CD4-positive, CD25-positive, alpha-beta regulatory T cell (primary cell): ENCODE measurements at places on chromosomes 1 and 21. TPM values are rescaled to one million over a fixed set of nuclear protein-coding genes. Genes with fewer than 3 reads are reported as not detected.

DNA sequence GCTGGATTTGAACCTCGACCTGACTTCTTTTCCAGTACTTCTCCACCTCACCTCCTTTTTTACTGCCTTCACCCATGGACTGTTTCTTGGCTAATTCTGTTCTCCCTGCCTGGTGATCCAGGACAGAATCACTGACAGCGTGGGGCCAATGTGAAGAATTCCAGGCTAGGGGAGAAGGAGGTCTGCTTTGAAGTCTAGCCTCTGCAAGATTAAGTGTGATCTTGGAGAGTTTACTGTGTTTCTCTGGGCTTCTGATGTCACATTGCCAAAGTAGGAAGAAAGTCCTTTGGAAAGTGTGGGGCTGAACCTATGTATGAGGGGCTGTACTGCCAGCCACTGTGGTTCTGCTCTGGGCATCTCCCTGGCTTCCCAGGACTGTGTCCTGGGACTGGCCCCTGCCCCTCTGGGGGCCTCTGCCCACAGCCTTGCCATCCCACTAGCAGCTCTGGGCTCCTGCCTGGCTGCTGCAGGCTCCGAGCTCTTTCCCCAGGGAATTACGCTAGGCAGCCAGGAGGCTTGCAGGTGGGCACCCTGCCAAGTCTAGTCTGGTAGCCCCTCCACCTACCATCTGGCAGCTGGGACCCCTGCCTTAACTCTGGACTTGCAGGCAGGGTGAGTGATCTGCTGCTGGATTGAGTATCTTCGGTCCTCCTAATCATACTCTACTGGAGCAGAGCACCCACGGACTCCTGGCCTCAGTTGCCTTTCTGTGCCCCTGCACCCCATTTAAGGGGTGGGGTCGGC lies 52.2 kb downstream of the YARS1 start:
- no peaks in the 10 kb centered on the region for H3K36me3 ChIP-seq
- H3K27me3 ChIP-seq, result no peaks in the 10 kb centered on the region
- DNase-seq, result no peak

DNA sequence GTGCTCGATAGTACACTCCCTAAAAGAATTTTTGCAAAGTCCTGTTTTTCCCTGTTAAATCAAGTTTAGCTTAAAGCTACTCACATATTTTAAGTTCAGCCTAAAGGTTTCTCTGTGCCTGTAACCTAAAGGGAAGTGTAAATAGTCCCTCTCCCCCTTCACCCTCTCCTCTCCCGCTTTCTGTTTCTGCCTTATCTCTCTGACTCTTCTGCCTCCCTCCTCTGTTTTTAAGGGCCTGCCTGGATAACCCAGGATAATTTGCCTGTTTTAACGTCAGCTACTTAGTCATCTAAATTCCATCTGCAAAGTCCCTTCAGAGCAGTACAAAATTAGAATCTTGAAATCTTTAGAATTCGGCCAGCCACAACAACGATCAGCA lies 92.6 kb downstream of the NID1 start:
- H3K4me1 ChIP-seq, result peaks cover 9% of the 10 kb centered on the region
- peaks cover 7% of the 10 kb centered on the region for H3K27me3 ChIP-seq
- no peaks in the 10 kb centered on the region for H3K36me3 ChIP-seq
- no peak for DNase-seq

GRCh38 chr1:60668585-60668984 lies 413.8 kb upstream of the NFIA start:
- H3K27me3 ChIP-seq, result no peaks in the 10 kb centered on the region
- no peaks in the 10 kb centered on the region for H3K4me1 ChIP-seq
- H3K36me3 ChIP-seq, result no peaks in the 10 kb centered on the region
- H3K27ac ChIP-seq, result no peak overlapping the region
- H3K4me3 ChIP-seq, result no peak overlapping the region
- no peak for DNase-seq

The PDE9A gene
- 3.5 TPM for polyA plus RNA-seq

The DAP3 gene
- 133 TPM for polyA plus RNA-seq

- H3K4me3 ChIP-seq, result no peak overlapping the region
- no peaks in the 10 kb centered on the region for H3K4me1 ChIP-seq
- no peaks in the 10 kb centered on the region for H3K27me3 ChIP-seq
- no peak for DNase-seq
- no peak overlapping the region for H3K27ac ChIP-seq
- H3K36me3 ChIP-seq, result no peaks in the 10 kb centered on the region
Measured at GRCh38 chr1:4684136-4684535, 29.7 kb downstream of the AJAP1 start.

DNA sequence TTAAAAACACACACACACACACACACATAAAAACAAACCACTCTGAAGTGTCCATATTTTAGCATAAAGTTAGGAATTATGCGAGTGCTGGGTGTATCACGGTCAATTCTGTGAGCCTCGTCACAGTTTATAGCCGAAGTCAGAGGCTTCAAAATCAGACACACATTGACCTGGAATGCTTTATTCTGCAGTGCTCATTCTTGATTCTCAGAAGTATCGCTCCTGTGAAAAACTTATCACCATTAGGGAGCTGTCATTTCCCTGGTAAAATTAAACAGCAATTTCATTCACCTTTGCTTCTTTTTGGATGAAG lies 8.7 kb upstream of the IRF2BP2 start:
- no peaks in the 10 kb centered on the region for H3K36me3 ChIP-seq
- no peak overlapping the region for H3K4me3 ChIP-seq
- no peak overlapping the region for H3K27ac ChIP-seq
- peaks cover under 1% of the 10 kb centered on the region for H3K4me1 ChIP-seq
- no peak for DNase-seq

- DNase-seq, result no peak
Measured at GRCh38 chr1:222326006-222326709, 221.7 kb downstream of the HHIPL2 start.

GRCh38 chr1:186605762-186606350 lies 74.4 kb downstream of the PTGS2 start:
- no peak overlapping the region for H3K27ac ChIP-seq
- no peaks in the 10 kb centered on the region for H3K4me1 ChIP-seq
- H3K36me3 ChIP-seq, result no peaks in the 10 kb centered on the region
- no peaks in the 10 kb centered on the region for H3K27me3 ChIP-seq

- no peaks in the 10 kb centered on the region for H3K27me3 ChIP-seq
- H3K27ac ChIP-seq, result peak overlapping the region; percentile 55
- DNase-seq, result peak; percentile 74
Measured at GRCh38 chr1:244074559-244075171, 23.6 kb downstream of the ZBTB18 start.

GRCh38 chr1:193348091-193348768 lies 161.8 kb upstream of the B3GALT2 start:
- no peak overlapping the region for H3K4me3 ChIP-seq
- H3K36me3 ChIP-seq, result no peaks in the 10 kb centered on the region
- no peak for DNase-seq
- H3K4me1 ChIP-seq, result no peaks in the 10 kb centered on the region
- H3K27ac ChIP-seq, result no peak overlapping the region
- no peaks in the 10 kb centered on the region for H3K27me3 ChIP-seq

The EPHB2 gene
- polyA plus RNA-seq, result not detected

DNA sequence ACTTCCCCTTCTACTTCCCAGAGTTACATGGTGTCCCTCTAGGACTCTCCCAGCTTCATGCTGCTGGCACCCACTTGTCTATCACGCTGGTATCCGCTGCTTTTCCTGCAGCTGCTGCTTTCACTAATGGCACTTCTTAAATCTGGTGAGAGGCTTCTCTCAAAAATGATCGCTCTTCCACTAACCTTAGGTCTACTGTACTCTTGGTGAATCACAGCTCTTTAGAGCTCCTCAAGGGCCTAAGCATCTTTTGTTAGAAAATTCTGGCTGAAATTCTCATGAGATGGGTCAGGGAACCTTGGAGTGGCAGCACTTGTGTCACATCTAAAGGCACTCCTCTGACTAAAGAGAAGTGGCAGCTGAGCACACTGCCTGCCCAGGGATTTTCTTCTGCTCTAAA lies 32.1 kb downstream of the ZMYND12 start:
- no peak for DNase-seq
- no peaks in the 10 kb centered on the region for H3K4me1 ChIP-seq
- H3K27ac ChIP-seq, result no peak overlapping the region
- peaks cover 3% of the 10 kb centered on the region for H3K27me3 ChIP-seq

GRCh38 chr21:14086553-14086952 lies 124.2 kb downstream of the LIPI start:
- no peaks in the 10 kb centered on the region for H3K4me1 ChIP-seq
- H3K36me3 ChIP-seq, result no peaks in the 10 kb centered on the region
- no peaks in the 10 kb centered on the region for H3K27me3 ChIP-seq
- no peak for DNase-seq

DNA sequence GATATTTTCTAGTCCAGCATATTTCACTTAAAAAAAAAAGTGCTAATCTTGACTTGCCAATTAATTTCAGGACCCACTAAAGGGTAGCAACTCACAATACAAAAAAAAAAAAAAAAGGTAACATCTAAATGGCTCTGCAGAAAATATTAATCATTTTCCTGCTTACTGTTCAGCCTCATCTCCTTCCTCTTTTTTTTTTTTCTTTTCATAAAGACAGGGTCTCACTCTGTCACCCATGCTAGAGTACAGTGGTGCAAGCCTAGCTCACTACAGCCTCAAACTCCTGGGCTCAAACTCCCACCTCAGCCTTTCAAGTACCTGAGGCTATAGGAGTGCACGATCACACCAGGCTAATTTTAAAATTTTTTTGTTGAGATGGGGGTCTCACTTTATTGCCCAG lies 30.4 kb downstream of the TTC13 start:
- no peak overlapping the region for H3K4me3 ChIP-seq
- no peak overlapping the region for H3K27ac ChIP-seq
- no peaks in the 10 kb centered on the region for H3K27me3 ChIP-seq

DNA sequence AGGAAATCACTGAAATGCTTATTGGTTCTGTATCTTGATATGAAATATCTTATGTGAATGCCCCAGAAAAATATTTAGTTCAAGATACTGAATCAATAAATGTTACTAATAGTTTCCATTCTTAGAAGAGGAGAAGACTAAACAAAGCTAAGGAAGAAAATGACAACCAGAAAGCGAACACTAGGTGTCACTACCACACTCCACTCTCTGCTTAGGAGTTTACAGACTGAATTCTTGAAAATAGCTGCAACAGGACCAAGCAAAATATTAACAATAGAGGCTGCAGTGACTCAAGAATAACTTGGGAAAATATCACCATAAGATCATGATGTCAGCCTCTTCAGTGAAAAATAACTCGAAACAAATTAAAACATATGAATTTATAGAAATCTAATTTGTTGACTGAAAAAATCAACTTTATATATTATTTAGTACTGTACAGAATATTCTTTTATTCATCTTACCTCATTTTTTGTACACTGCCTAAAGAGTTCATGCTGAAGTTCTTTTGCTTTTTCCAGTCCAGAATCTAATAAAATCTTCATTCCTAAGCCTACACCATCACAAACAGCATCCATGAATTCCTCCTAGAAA lies 61.6 kb downstream of the KIF14 start:
- no peaks in the 10 kb centered on the region for H3K27me3 ChIP-seq
- no peaks in the 10 kb centered on the region for H3K36me3 ChIP-seq
- H3K4me3 ChIP-seq, result no peak overlapping the region
- no peak for DNase-seq
- H3K4me1 ChIP-seq, result no peaks in the 10 kb centered on the region

The KLF17 gene
- not detected for polyA plus RNA-seq

DNA sequence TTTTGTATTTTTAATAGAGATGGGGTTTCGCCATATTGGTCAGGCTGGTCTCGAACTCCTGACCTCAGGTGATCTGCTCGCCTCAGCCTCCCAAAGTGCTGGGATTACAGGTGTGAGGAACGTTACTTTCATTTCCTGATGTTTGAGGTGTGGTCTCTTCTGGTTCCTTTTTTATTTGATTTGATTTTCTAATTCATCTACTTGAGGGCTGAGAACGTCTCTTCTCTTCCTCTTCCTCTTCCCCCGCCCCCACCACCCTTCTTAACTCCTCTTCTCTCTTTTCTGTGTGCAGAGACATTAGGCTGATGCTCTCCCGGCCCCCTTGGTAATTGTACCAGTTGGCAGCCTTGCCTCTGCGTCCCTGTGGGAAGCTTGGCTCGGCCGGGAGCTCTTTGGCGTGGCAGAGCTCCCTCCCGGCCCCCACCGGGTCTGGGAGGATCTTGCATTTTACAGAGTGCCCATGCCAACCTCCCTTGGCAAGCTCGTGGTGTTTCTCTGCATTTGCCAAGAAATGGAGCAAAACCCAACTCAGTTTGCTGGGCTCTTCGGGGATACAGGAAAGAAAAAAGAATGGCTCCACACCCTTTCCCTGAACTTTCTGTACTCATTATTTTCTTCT lies 19.9 kb downstream of the CRYAA start:
- H3K27ac ChIP-seq, result no peak overlapping the region
- no peak overlapping the region for H3K4me3 ChIP-seq
- no peak for DNase-seq
- H3K27me3 ChIP-seq, result no peaks in the 10 kb centered on the region
- H3K36me3 ChIP-seq, result no peaks in the 10 kb centered on the region

GRCh38 chr1:226728448-226728847 lies 10.6 kb downstream of the ITPKB start:
- peaks cover 94% of the 10 kb centered on the region for H3K4me1 ChIP-seq
- DNase-seq, result no peak
- no peaks in the 10 kb centered on the region for H3K27me3 ChIP-seq
- H3K36me3 ChIP-seq, result peaks cover 31% of the 10 kb centered on the region
- peak overlapping the region; percentile 79 for H3K27ac ChIP-seq
- peak overlapping the region; percentile 92 for H3K4me3 ChIP-seq

- H3K36me3 ChIP-seq, result no peaks in the 10 kb centered on the region
- H3K4me1 ChIP-seq, result peaks cover 9% of the 10 kb centered on the region
- DNase-seq, result peak; percentile 48
- no peak overlapping the region for H3K27ac ChIP-seq
Measured at GRCh38 chr1:152185544-152186391, 26.7 kb upstream of the RPTN start.

GRCh38 chr1:225517221-225517620 lies 89.4 kb upstream of the LBR start:
- H3K36me3 ChIP-seq, result no peaks in the 10 kb centered on the region
- H3K27me3 ChIP-seq, result peaks cover 7% of the 10 kb centered on the region
- no peak overlapping the region for H3K4me3 ChIP-seq

The GJA4 gene
- polyA plus RNA-seq, result not detected

- H3K4me3 ChIP-seq, result no peak overlapping the region
- H3K36me3 ChIP-seq, result no peaks in the 10 kb centered on the region
- no peak overlapping the region for H3K27ac ChIP-seq
- DNase-seq, result no peak
Measured at GRCh38 chr1:205973377-205974232, 29.6 kb downstream of the RAB7B start.

The DENND2D gene
- 85.6 TPM for polyA plus RNA-seq

The WDR64 gene
- not detected for polyA plus RNA-seq

DNA sequence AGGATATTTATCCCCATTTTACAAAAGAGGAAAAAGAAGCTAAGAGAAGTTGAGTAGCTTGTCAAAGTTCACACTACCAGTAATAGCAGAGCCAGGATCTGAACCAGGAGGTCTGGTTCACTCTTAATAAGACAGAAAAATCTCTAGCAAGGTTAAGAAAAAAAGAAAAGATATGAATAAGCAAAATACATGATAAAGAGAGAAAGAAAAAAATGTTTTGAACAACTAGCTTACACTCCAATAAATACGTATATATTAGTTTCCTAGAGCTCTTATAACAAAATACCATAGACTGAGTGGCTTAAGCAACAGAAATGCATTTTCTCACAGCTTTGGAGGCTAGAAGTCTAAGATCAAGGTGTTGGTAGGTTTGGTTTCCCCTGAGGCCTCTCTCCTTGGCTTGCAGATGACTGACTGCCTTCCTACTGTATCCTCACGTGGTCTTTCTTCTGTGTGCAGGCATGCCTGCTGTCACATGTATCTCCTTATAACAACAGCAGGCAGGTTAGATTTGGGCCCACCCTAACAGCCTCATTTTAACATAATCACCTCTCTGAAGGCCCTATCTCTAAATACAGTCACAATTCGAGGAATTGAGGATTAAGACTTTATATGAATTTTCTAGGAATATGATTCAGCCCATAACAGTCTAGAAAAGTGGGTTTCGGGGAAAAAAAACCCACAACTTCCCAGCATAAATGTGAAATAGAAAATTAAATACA lies 60.4 kb downstream of the LEPR start:
- H3K4me3 ChIP-seq, result no peak overlapping the region
- no peak for DNase-seq
- no peaks in the 10 kb centered on the region for H3K27me3 ChIP-seq
- no peaks in the 10 kb centered on the region for H3K4me1 ChIP-seq
- H3K36me3 ChIP-seq, result no peaks in the 10 kb centered on the region

The OLFM3 gene
- not detected for polyA plus RNA-seq
